ENCODE measurements at places on chromosomes 16 and 17. TPM values are rescaled to one million over a fixed set of nuclear protein-coding genes. Genes with fewer than 3 reads are reported as not detected.

DNA sequence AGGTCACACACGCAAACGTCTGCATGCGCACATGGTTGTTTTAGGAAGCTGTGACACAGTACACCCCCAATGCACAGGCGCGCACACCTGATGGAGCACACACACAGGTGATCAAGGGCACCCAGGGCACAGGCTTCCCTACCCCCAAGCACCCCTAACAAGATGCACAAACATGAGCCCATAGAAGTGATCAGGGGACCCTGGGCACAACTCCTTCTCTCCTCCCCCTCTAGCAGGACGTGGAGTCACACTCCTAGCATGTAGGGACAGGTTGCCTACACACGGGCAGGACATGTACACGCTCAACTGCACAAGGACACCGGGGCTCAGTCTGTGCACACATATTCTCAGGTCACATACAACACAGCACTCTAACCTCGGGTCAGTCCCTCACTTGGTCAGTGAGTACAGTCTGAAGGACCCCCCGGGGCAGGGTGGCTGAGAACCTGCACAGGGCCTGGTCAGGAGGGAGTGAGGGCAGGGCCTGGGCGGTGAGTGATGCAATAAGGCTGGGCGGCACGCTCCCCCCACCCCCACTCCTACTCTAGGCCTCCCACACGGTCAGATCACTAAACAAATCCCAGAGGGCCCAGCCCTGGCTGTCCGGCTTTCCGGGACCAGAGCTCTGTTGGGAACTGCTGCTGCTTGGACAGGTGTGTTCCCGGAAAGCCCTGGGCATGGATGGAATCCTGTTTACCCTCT is 751 bp upstream of the DOC2B start:
- no peak for DNase-seq

- no peak for DNase-seq
These were observed 11.9 kb upstream of the CCDC182 start for GRCh38 chr17:57756951-57757350.

GRCh38 chr17:41098481-41098880 is 539 bp upstream of the KRTAP4-8 start:
- no peak for DNase-seq

Gene CCT6B
- total RNA-seq: 0.28 TPM

- DNase-seq: peak; percentile 88
These were observed 6.7 kb upstream of the SLC25A39 start for GRCh38 chr17:44331249-44331760.

DNA sequence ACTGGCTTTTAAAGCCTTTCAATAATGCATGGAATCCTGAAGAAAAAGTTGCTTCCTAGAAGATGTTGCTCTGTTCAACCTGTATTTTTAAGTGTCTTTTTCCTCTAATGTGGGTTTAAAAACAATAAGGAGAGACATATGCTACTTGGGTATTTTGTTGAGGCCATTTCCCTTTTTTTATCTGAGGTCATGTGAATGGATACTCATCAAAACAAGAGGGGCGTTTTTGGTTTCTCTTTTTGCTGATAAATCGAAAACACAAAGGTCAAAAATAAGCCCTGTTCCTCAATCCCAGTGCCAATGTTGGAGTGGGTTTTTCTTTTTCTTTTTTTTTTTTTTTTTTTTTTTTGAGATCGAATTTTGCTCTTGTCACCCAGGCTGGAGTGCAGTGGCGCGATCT is 468.0 kb upstream of the RBFOX1 start:
- DNase-seq: no peak

Data from dermis blood vessel endothelial cell (primary cell).